Stimulated activated CD4-positive, alpha-beta T cell treated with anti-CD3 and anti-CD28 coated beads, Interleukin-2, amount 100 ng/mL, for 48 hours (primary cell): ENCODE measurements at places on chromosomes 3 and 15.

DNA sequence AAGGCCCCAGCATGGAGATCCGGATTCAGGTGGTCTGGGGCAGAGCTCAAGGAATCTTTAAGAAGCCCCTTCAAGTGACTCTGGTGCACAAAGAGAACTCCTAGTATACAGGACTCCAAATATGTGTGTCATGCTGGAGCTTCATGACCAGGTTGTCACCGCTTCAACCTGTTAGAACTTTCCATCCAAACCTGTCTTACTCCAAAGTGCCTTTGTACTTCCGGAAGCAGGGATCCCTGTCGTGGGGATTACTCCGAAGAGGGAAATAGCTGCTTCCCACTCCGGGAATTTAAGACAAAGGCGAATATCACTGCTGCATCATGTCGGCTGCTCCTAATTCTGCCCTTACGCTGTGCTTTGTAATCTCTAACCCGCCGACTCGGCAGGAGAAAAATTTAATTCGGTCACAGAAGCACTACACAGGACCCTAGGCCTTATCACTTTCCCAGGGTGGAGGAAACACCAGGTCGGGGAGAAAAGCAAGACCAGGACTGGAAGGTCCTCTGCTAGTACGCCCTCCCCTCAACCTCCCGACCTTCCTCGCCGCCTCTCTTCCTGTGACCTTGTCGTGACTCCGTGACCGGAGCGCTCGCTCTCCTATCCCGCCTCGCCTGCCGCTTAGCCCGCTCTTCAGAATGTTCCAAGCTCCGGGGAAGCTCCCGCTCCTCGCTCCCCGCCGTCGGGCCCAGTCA is 730 bp downstream of the HIGD1A start:
- DNase-seq, result peak; percentile 27

GRCh38 chr15:59818336-59818735 is 129.2 kb upstream of the BNIP2 start:
- DNase-seq, result no peak

DNA sequence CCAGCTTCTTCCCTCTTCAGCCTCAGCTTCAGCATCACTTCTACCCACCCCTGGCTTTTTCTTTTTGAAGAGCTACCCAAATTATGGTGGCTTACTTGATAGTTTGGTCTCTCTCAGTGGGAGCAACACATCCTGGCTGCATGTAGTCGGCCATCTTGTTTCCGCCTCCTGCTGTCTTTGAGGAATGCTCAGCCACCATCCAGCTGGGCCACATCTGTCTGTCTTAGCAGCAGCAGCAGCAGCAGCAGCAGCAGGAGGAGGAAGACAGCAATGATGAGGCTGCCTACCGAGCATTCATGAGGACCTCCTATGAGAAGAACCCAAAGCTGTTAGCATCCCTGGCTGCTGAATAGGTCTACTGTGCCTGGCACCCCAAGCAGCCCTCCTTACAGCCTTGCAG is 19.7 kb downstream of the IL16 start:
- no peak for DNase-seq

GRCh38 chr3:136535906-136536305 is 216.3 kb downstream of the STAG1 start:
- no peak for DNase-seq
